D341Med (cell line): ENCODE measurements at places on chromosomes 1 and 21.

DNA sequence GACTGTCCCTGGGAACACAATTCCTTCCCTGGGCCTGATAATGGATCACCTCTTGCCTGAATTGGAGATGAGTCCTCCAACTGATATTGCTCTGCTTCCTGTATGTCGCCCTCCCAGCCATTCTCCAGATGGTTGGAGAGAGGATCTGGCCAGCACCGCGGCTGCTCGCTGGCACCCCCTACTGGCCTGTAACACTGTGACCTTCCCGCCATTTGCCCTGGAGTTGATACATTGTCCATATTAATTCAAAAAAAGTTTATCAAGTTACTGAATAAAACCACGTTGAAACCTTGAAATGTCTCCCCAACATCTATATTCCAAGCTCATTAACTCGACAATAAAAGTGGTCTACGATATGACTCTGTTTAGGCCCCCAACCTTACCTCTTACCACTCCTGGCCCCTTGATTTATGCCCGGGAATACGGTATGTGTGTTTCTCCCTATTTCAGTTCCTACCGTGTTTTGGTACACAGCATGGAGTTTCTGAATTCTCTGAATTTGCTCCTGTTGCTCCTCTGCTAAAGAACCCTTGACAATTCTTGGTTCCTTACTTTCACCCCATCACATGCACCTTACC is 241.8 kb upstream of the KIAA0040 start:
- DNase-seq: no peak

- no peak for DNase-seq
Observed at GRCh38 chr1:152880907-152881306, 2.8 kb downstream of the SMCP start.

GRCh38 chr1:61287014-61287413 is 204.7 kb downstream of the NFIA start:
- DNase-seq: no peak

- no peak for DNase-seq
Observed at GRCh38 chr1:70727886-70728489, 316.9 kb downstream of the CTH start.

DNA sequence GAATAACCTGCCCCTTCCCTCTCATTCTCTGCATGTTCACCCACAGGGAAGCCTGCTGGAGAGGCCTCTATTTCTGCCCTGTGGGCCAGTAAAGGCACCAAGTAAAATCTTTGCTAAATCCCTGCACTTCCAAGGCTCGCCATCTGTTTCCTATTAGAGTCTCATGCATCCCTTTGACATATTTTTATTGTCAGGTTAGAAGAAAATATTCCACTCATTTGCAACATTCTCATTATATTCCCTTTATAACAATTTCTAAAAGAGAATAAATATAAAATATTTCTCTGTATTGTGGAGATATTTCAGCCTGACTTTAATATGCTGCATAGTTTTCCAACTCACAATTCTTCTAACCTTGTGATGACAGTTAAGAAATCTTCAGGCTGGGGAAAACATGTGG is 340.4 kb upstream of the VAMP3 start:
- DNase-seq: no peak

DNA sequence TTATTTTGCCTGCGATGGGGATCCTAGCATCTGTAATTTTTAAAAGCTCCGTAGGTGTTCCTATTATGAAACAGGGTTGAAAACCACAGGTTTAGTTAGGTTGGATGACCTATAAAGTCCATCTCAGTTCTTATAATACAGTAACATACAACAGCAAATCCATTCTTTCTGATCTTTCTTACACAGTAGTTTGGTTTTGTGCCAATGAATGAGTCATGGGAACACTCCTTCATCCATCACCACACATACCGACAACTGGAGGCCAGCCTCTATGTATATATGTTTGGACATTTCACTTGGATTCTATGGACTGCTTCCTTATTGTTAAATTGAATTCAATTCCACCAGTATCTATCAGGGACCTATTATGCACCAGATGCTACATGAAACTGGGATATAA is 118.4 kb upstream of the L1TD1 start:
- DNase-seq: no peak
